Effector CD8-positive, alpha-beta T cell (primary cell): ENCODE measurements at places on chromosomes 11 and 22.
A peak's percentile ranks its signal among the peaks of the same experiment; 100 is the strongest.

DNA sequence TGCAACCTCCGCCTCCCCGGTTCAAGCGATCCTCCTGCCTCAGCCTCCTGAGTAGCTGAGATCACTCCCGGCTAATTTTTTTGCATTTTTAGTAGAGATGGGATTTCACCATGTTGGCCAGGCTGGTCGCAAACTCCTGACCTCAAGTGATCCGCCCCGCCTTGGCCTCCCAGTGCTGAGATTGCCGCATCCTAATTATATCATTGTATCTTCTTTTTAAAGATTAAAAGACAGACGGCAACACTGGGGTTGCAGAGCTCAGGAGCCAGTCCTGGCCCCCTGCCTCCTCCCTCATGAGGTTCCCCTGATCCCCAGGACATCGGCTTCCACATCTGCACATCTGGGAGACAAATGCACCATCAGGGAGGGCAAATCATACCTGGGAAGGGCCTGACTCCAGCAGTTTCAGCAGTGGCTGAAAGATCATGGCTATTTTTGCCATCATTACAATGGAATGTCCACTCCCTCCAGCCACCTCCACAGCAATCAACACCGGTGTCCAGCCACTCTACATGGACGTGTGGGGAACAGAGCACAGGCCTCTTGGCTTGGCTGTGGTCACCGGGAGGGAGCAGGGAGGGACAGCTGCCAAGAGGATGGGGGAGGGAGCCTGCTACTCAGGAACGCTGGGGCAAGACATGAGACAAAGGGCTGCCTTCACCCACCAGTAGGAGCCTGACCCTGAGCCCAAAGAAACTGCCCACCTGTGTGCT is 9.2 kb upstream of the CELSR1 start:
- no peak for DNase-seq

DNA sequence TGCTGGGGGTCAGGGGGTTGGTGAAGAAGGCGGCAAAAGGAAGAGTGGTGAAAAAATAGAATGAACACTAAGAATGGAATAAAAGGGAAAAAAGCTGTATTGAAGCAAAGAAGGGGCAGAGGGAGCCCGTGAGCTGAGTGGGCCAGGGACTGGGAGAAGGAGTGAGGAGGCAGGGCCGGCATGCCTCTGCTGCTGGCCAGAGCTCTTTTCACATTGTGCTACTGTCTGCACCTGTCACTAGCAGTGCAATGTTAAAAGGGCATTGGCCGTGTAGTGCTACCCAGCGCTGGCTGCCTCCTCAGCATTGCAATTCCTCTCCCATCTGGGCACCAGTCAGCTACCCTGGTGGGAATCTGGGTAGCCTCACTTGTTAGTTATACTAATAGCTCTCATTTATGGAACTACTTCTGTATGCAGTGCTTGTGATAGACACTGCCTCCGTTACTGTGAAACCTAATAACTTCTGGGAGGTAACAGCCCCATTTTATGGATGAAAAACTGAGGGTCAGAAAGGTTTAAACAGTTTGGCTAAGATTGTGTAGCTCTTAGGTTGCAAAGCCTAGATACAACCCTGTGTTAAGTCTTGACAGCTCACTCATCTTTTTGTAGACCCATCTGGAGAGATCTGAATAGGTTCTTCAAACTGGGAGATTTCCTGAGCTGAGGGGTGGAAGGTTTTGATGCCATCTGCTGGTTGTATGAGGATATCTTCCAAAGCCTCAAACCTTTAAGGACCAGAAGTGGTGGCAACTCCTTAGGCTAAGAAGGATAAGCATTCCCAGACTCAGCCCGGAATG is 8.5 kb downstream of the YPEL4 start:
- no peak for DNase-seq

DNA sequence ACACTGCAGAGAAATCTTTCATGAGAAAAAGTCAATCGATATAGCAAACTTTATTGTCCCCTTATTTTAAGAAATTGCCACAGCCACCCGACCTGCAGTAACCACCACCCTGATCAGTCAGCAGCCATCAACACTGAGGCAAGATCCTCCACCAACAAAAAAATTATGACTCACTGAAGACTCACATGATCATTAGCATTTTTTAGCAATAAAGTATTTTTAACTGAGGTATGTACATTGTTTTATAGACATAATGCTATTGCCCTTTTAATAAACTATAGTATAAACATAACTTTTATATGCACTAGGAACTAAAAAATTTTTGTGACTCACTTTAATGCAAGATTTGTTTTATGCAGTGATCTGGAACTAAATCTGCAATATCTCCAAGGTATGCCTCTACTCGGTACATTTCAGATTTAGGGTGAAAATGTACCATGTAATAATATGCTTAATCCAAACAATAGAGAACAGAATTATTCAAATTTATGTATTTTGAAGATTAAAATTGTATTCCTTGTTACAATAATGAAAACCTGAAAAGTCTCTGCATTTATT is 79.2 kb upstream of the CEP126 start:
- DNase-seq: no peak

DNA sequence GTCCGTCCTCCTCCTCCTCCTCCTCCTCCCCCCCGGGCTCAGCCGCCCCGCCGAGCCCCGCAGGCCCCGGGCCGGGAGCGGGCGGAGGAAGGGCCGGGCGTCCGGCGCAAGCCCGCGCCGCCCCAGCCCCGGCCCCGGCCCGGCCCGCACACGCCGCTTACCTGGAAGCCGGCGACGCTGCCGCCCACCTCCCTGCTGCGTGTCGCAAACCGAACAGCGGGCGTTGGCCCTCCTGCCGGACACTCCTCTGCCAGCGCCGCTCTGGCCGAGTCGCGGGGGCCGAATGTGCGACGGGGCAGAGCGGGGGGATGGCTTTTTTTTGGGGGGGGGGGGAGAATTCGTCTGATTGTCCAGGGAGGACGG is 1.1 kb downstream of the IGF2 start:
- no peak for DNase-seq

- no peak for DNase-seq
These were observed 3.0 kb downstream of the RHOD start for GRCh38 chr11:67059671-67060070.

DNA sequence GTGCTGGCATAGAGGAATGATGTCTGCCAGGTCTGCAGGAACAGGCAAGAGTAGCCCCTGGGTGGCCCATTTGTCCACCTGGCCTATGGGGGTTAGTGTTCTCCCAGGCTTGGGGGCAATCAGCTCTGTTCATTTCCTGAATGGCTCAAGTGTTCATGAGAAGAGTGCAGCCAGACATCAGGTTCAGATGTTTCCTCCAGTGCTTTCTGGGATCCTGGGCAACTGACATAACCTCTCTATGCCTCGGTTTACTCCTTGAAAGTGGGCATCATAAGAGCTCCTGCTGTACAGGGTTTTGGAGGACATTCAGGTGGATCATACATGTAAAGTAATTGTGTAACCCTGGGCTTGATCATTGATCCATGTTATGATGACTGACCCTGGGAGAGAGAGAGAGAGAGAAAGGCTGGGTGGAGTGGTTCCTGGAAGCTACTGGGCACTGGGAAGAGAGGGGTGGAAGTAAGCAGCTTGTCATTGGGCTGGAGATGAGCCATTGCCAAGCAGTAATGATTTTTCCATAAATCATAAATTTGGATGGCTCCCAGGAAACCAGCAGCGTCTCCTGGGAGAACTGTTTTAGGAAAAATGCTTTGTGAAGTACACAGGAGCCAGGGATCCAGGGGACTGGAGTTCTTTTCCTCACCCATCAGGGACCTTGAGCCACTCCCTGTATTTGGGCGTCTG is 30.2 kb upstream of the ACCSL start:
- DNase-seq: no peak

- no peak for DNase-seq
These were observed 77.5 kb upstream of the UCP3 start for GRCh38 chr11:74086242-74086884.

DNA sequence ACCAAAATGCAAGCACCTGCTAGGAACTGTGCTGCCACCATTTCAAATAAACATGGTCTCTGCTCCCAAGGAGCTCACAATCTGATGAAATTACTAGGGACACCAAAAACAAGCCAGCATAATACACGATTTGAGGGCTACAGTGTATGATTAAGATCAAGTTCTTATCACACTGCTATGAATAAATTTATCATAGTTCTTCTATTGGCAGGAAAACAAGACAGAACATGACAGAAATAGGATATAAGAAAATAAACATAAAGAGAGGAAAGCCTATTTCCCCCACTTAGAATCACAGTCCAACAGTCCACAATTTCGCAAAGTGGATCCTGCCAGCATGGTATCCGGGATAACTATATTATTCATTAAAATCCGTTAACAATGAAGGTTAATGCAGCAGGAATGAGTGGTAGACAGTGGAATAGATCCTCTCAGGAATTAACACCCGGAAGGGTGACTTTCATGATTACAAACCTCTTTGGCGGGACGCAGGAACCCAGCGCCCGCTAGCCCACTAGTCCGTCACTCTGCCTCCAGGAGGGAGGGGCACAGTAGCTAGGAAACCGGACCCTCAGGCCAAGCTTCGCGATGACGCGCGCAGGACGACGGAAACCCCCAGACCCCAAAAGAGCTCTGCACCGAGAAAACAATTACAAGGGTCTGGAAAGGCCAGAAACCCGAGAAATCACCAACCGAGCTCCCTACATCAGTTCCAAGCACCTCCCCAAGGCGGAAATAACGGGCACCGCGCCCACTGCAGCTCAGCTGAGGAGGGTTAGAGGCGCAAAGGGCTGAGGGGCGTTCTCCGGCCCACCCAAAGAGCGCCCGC is 607 bp downstream of the CCDC82 start:
- DNase-seq: peak; percentile 76

- no peak for DNase-seq
These were observed 1.0 kb upstream of the BTG4 start for GRCh38 chr11:111513240-111513605.

DNA sequence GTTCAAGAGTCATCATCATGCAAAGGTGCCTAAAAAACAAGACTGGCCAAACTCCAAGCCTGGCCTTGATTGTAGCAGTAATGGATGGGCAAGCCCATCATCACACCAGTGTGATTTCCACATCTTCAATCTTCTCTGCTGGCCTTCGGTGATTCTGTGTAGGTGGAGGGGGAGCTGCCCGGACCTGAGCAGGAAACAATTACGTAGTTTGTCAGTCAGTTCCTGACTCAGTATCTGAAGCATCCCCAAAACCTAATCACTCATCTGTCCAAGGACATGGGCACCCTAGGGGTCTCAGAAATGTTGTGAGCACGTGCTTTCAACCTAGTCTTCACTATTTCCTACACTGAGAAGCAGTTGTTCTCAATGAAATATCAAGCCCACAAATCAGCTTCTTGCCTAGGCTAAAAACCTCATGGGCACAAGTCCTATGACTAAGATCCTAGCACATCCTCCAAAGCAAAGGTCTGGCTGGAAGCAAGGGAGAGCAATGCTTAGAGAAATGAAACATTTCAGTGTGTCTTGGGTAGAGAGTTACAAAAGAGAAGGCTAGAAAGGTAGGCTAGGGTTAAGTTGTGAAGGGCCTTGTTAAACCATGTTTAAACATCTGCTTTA is 24.6 kb downstream of the ATG16L2 start:
- DNase-seq: no peak

GRCh38 chr11:44036811-44037657 is 10.7 kb upstream of the ACCSL start:
- DNase-seq: no peak

- no peak for DNase-seq
These were observed 73.5 kb downstream of the GAB2 start for GRCh38 chr11:78344094-78344493.

- no peak for DNase-seq
These were observed 816.8 kb upstream of the FAT3 start for GRCh38 chr11:91407842-91408241.

- DNase-seq: peak; percentile 50
These were observed 142.9 kb downstream of the CRYBB2 start for GRCh38 chr22:25362215-25362882.

GRCh38 chr11:95443386-95443785 is 212.4 kb upstream of the SESN3 start:
- no peak for DNase-seq

DNA sequence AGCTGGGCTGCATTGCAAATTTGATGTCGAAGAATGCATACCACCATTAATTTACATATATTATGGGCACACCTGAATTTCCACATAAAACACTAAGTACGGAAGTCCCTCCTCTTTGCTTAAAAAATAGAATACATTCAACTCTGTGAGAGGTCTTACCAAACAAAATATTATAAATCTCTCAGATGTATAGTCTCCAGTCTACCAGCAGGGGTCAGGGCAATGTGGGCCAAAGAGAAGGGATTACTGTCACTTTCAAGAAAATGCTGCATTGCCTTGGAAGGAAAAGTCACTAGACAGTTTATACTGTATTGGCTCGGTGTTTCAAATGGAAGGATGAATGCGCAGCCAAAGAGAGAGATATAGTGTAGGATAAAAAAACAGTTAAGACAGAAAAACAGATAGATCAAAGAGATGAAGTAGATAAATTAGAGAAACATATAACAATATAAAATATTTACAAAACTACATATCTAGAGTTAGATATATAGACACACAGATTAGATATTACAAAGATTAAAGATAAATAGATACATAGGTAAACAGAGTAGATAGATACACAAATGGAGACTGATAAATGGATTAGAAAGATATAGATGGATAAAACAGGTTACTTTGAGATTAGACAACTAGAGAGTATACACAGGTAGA is 20.9 kb downstream of the SERGEF start:
- no peak for DNase-seq

GRCh38 chr22:20810645-20811044 is 36.7 kb downstream of the SERPIND1 start:
- DNase-seq: peak; percentile 34

DNA sequence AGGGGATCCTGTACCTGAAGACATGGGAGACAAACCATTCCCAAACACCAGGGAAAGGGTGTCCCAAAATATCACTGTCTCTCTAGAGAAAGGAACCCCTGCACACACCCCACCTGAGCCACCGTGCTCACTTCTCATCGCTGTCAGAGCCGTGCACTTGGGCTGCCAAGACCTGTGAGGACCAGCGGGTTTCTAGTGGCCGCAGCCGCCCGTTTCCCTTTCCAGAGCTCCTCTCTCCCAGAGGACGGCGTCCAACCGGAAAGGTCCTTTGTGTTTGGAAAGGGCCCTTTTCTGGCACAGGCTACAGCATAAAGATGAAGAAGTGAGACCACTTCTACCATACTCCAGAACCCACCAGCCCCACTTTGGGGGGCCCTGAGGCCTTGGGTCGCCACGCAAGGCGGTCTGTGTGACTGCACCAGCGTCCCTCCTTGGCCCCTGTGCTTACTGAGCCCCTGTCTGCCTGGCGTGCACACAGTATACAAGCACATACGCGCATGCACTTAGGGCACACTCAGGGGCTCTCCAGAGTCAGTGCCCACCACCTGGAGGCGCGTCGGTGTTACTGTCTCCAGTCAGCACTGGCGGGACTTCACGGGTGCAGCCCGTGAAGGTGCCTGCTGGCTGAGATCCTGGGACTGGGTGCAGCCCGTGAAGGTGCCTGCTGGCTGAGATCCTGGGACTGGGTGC is 381.8 kb downstream of the TBC1D22A start:
- DNase-seq: no peak

DNA sequence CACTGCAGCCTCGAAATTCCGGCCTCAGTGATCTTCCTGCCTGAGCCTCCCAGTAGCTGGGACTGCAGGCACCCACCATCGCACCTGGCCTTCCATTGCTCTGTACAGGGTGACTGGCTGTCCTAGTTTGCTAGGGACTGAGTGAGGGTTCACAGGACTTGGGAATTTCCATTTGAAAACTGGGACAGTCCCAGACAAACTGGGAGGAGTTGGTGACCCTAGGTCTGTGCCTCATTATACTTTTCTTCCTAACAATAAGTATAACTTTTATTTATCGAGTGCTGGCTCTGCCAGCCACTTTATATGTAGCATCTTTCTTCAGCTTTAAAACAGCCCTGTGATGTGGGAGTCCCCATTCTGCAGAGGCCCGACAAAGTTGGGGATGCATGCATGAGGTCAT is 25.5 kb downstream of the TCP11L1 start:
- DNase-seq: no peak
